Activated CD8-positive, alpha-beta memory T cell treated with anti-CD3 and anti-CD28 coated beads for 24 hours (primary cell): ENCODE measurements at places on chromosomes 4 and X.

DNA sequence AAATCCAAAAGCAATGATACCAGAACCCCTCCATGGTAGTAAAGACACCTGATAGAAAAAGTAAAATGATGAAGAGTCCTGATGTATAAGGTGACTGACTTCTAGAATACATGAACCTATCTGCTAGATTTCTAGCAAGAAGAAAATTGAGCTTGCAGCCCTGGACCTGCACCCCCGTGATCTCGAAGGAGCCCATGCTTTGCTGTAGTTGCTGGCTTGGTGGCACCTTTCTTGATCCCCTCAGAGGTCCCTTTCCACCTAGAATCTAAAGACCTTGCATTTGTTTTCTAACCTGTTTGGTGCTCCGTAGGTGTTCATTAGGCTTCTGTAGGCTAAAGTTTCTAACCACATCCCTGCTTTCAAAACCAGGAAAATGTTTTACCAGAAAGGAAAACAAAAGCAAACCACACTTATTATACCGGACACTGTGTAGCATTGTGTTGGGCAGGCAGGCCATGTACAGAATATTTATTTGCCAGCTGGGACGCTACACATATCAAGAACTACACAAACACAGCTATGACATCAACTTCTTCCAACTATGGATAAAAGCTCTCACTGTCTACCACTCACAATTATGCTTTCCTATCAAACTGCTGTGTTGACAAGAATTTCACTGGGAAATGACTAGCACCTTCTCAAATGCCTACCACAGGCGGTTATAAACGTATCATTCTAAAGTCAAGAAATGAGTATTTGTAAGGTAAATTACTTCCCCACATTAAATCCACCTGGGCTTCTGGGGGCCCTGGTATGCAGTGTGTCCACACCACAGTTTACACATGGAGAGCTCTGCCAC lies 316.2 kb downstream of the UNC5C start:
- no peak for DNase-seq

DNA sequence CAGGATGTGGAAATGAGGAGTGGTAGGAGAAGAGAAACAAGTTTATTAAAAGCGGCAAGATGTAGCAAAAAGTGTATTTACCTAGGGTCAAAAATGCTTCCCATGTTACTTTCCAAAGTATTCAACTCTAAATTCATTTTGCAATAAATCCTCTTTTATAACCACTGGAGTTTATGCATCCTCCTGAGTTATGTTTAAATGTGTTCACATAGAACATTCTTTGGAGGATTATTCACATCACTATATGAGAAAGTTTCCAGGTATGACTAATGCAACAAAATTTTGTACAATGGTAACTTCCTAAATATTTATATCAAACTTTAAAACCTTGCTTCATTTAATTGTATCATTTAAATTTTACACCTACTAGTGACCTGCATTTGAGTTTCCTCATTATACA lies 870.6 kb upstream of the SLIT2 start:
- no peak for DNase-seq

- DNase-seq: no peak
Measured at GRCh38 chr4:55103224-55103623, 22.2 kb downstream of the KDR start.

GRCh38 chr4:77010841-77011354 lies 61.3 kb downstream of the SEPTIN11 start:
- DNase-seq: no peak

DNA sequence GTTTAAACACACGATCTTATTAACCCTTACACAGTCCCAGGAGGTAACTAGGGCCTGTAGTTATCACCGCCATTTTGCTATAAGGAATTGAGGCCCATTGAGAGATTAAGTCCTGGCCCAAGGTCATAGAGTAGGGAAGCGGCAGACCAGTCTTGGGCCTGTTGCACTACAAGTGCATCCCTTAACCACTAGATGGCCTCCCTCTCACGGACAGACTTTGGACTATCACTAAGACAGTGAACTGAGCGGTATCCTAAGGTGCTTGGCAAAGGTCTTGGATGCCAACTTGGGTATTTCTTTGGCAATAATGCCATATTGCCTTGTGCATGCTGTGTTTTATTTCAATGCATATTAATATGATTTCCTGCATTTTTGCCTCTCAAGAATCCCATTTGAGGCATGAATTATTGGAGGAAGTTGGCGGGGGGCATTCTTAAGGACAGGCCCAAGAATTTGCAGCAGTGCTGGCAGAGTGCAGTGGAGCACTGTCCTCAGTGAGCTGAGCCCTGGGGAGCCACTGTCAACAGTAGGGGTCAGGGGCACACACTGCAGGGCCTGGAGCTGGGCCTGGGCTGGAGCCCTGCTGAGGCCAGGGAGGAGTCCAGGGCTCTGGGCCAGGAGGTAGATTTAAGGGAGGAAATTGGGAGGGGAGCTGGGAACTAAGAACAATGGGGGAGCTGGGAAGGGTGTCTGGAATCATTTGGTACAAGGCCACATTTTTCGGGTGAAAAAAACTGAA lies 147.4 kb downstream of the SMIM20 start:
- no peak for DNase-seq

DNA sequence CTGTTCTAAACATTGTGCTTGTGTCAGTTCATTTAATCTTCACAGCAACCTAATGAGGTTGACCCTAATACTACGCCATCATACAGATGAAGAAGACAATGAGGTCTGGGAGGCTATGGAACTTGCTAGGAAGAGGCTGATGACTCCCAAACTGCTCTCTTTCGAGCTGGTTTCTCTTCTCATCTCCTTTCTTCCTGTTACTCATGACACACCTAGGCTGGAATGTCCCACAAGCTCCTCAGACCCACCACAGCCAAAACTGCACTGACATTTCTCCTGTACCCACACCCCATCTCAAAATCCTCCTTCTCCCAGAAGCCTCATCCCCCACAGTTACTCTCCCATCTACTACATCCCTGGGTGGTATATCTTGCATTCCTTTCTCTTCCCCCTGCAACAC lies 27.4 kb upstream of the PJA1 start:
- no peak for DNase-seq

DNA sequence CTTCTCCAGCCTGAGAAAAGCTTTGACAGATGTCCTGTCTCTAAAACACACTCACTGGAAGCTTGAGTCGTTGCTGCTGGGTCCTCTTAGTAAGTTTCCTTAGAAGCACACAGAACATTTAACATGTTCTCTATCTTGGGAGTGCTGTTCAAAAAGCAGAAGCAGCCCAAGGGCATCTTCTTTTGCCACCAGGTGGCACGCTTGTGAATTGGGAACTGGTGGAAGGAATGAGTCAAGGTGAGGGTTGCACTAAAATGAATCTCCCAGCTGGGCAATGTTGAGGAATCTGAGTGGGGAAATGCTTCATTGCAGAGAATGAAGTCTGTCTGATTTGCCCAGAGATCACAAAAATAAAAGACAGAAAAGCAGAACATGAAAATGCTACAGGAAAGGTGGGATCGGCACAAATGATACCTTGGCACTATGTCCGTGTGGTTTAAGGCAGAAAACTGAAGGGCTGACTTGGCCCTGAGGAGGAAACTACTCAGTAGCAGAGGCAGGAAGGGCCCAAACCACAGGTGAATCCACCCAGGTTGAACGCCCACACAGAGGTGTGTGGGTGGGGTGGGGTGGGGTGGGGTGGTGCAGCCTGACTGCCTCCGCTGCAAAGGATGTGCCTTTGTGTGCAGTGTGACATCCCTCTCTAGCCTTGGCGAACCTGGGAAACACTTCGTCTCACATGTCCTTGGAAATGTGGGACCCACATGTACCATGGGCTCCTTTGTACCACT lies 26.0 kb downstream of the KIT start:
- DNase-seq: peak; percentile 71

GRCh38 chr4:120839334-120839973 lies 83.1 kb downstream of the PRDM5 start:
- no peak for DNase-seq

GRCh38 chr4:68462691-68463090 lies 15.4 kb downstream of the TMPRSS11E start:
- DNase-seq: no peak

GRCh38 chr4:183362916-183363542 lies 40.8 kb upstream of the CLDN24 start:
- DNase-seq: no peak

DNA sequence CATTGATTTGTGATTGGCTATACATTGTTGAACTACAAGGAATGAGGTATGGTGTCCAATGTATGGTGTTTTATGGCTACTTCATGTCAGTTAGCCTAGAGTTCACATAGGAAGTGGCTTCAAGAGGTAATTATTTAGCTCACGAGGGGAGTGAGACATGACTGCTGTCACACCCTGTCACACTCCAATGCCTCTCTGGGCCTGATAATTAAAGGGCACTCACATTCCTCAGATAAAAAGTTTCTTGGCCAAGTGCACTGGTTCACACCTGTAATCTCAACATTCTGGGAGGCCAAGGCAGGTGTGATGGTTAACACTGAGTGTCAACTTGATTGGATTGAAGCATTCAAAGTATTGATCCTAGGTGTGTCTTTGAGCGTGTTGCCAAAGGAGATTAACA lies 65.0 kb upstream of the DDX60 start:
- no peak for DNase-seq

DNA sequence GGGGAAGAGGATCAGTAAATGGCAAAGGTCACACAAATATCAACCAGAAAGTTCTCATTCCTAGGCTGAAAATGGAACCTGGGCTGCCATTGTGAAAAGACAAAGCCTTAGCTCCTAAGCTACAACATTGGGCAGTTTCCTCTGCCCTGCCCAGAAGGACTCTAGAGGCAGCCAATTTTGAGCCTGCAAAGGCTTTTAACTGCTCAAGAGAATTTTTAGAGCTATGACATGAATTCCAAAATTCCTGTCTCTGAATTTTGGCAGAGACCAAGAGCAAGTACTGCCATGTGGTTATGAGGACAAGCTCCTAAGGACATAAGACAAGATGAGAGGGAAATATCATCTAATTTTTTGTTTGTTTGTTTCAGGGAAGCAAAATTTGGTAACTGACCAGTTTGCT lies 29.6 kb upstream of the IGFBP7 start:
- DNase-seq: no peak

DNA sequence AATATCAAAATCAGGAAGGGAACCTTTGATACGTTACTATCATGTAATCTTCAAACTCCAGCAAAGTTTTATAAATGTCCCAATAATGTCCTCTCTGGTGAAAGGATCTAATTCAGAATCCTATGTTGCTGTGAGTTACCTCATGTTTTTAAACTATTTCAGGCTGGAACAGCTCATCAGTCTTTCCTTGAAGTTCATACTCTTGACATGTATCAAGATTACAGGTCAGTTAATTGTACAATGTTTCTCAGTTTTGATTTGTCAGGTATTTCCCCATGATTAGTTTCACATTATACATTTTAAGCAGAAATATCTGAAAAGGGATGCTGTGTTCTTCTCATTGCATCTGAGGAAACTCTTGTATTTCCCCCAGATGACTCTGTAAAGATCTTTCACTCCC lies 136.5 kb upstream of the HS3ST1 start:
- no peak for DNase-seq

- DNase-seq: no peak
Measured at GRCh38 chr4:137901114-137901513, 341.0 kb downstream of the SLC7A11 start.

GRCh38 chr4:83917572-83917971 lies 381.7 kb downstream of the GPAT3 start:
- no peak for DNase-seq

GRCh38 chrX:46326161-46326560 lies 219.1 kb downstream of the ZNF674 start:
- DNase-seq: no peak

- DNase-seq: no peak
Measured at GRCh38 chr4:80306260-80306659, 29.3 kb upstream of the CFAP299 start.

DNA sequence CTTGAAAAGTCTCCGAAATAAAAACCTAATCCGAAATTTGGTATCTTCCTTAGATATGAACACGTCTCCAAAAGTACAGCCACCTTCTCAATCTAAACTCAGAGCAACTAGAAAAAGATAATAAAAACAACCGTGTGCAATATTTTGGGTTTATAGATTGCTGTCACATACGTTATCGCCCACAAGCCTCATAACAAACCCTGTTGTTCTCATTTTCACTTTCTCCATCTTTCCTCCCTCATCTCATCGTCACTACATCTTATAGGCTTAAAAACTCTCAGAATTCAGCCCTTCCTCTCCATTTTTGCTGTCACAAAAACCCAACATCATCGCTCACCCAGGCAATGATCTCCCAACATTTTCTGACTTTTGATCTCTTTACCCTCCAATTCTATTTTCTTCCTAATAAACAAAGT lies 448 bp upstream of the SCFD2 start:
- DNase-seq: no peak

DNA sequence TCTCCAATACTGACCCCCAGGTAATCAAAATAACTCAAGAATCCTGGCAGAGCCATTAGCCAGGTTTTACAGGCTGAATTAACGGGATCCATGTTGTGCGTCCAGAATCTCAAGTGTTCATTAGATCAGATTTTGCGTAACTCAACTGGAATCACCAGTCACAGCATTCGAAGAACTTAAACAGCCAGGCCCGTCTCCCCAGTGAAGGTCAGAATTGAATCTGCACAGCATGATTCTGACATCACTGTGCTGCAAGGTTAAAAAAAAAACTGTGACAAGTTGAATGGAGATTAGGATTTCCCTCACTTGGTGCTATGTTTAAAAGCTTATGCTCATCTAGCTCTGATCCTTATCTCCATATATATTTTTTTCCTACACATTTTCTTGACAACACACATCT lies 96.1 kb downstream of the ANOS1 start:
- DNase-seq: no peak

DNA sequence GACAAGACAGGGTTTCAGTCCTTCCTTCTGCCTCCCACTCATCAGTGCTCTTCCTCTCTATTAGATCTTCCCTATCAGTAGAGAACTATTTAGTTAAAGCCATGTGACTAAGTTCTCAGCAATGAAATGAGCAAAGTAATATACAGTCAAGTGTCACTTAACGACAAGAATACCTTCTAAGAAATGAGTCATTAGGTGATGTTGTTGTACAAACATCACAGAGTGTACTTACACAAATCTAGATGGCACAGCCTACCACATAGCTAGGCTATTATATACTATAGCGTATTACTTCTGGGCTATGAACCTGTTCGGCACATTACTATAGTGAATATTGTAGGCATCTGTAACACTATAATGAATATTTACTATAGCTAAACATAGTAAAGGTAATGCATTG lies 71.3 kb downstream of the POU4F2 start:
- no peak for DNase-seq

GRCh38 chrX:146186540-146186939 lies 368.9 kb downstream of the SLITRK2 start:
- DNase-seq: no peak

- DNase-seq: no peak
Measured at GRCh38 chr4:119170195-119170594, 34.6 kb downstream of the MYOZ2 start.

DNA sequence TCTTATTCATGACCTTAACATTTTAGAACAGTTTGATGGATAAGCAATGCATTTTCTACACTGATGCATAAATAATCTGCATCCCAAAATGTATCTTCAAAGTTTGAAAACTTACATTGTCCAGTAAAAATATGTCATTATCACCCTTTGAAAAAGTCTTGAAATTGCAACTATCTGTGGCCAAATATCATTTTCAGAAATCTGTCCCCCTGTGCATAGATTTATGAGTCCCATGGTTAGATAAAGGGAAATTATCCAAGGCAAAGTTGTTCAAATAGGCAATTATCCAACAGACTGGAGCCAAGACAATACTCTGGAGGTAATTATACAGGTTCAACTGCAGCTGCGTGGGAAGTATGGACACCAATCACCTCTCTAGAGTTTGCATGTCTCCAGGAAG lies 182.5 kb upstream of the INTU start:
- no peak for DNase-seq
